Lower leg skin (tissue), 4 donors: ENCODE measurements at places on chromosomes 4 and X. TPM values are rescaled to one million over a fixed set of nuclear protein-coding genes. Genes with fewer than 3 reads are reported as not detected.

DNA sequence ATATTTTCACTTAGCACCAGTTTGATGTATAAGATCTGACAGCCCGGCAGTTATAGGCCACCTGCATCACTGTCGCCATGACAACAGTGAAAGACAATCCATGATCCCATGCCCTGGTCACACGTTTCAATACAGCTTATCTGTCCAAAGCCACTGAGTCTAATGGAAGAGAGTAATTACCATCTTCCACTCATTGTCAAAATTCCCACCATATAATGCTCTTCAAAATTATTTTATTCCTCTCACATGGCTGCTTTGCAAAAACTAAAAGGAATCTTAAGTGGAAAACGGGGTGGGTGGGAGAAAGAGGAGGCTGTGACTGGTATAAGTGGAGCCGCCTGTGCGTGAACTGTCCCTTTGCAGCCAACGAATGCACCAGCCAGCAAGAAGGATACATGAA is 44.2 kb downstream of the MAML3 start:
- DNase-seq = no peak

DNA sequence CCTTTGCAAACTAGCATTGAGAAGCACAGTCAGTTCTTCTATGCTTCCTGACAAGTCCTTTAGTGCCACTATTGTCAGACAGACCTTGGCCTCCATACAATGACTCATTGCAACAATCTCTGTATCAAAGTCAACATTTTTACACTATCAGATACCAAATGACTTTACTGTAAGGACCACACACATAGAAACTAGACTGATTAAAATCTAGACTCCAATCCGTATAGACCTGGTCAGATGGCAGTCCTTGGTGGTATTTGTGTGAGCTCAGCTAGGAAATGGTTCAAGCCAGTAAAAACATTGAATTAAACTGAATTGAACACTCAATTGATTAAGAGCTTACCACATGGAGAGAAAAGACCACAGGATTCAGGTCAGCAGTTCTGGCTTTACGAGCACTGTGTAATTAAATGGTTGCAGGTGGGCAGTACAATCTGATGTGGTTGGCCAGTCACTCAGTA is 549.8 kb upstream of the LCORL start:
- DNase-seq = no peak

GRCh38 chrX:74304016-74304415 is at the start of gene ZCCHC13:
Gene ZCCHC13, plus strand, starts transcription at chrX:74304180. Its CDS starts 87 bp downstream, at chrX:74304267.
- DNase-seq = peak; percentile 59

DNA sequence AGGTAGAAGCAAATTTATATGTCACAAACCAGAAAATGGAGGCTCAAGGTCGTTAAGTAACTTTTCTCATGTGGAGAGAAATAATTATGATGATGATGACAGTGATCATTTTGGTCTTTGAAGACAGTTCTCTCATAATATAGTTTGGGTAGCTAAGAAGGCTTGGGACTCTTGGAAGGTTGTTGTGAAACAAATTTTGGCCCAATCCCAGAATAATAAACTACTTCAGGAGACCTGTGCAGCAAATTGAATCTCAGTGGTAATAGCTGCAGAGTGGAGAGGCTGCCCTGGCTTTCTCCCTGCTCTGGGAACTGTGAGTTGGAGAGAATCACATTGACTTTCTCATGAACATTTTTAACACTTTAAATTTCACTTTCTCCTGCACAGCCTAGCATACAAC is 217.2 kb upstream of the BOD1L1 start:
- DNase-seq = no peak

Gene C4orf51
- total RNA-seq = not detected
